ENCODE measurements at places on chromosomes 2 and 18.

DNA sequence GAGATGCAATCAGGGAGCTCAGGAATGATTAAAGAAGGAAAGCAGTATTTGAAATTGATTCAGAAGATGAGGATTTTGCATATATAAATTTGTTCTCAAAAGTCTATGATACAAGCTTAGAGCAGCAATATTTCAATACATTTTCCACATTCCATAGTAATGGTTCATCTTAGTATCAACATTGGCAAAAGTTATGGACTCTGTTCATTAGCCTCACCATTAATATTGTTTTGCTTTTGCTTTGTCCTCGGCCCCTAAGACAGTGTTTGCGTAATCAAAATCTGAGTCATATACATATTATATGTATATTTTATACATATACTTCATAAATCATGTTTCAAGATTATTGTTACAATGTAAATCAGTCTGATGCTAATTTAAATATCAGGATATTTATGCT is 176.6 kb downstream of the CNTNAP5 start:
- no peak for DNase-seq

- no peak for DNase-seq
These were observed 42.2 kb upstream of the RTN4 start for GRCh38 chr2:55092439-55092838.

DNA sequence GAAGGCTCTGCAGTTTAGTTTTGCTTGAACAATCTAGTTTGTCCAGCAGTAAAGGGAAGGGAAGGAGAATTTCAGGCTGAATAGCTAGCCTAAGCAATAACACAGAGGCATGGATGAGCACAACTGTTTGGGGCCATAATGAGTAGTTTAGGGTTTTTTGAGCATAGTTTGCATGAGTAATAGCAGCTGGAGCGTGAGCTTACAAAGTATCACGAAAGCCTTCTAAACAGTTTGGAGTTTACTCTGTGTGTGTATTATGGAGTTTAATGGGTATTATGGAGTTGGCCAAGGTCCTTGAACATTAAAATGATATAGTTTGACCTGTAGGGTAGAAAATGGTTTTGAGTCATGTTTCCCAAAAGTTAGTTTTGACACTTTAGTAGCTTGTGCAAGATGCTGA is 782.3 kb downstream of the ERBB4 start:
- no peak for DNase-seq

GRCh38 chr18:2114765-2115164 is 456.5 kb downstream of the METTL4 start:
- DNase-seq = no peak

Measured in kidney tubule cell (primary cell).